ENCODE measurements at places on chromosomes 7 and 10.

DNA sequence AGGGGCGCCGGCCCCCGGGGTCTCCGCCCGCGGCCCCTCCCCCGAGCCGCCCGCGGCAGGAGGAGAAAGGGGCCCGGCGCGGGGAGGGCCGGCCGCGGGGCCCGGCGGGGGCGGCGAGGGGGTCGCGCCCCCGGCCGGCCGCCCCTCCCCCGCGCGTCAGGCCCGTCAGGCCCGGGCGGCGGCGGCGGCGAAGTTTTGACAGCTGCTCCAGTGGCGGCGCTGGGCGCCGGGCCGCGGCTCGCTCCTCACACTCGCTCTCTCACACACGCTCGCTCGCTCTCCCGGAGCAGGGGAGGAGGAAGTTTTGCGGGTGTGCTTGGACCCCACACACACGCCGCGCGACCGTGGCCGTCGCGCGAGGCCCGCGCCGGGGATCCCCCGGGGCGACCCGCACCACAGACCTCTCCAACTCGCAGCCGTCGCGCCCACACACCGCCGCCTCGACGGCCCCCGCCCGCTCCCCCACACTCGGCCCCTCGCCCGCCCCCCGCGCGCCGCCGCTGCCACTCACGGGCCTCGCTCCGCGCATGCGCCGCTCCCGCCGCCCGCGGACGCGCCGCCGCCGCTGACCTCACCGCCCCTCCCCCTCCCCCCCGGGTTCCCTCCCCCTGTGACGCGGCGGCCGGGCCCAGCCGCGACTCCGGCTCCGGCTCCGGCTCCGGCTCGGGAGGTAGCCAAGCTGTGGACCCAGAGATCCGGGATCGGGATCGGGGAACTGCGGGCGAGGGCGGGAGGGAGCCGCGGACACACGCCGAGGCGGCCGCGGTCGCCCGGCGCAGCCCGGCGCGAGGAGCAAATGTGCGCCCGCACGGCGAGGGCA lies 518 bp upstream of the KMT2C start:
- peak; percentile 95 for DNase-seq
- H3K27me3 ChIP-seq, result no peaks in the 10 kb centered on the region
- peak overlapping the region; percentile 85 for H3K4me3 ChIP-seq
- no peaks in the 10 kb centered on the region for H3K36me3 ChIP-seq

DNA sequence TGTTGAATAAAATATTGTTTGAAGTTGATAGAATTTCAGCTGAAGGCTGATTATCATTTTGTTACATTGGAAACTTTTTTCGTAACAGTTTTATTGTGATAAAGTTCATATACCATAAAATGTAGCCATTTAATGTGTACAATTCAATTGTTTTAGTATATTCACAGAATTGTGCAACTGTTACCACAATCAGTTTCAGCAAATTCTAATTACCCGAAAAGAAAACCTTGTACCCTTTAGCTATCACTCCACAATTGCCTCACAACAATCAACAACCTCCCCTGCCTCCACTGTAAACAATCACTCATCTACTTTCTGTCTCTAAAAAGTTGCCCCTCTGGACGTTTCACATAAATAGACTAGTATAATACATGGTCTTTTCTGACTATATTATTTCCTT lies 179.7 kb upstream of the BET1 start:
- peak overlapping the region; percentile 97 for H3K27ac ChIP-seq
- H3K4me1 ChIP-seq, result peaks cover 40% of the 10 kb centered on the region
- 0 out of 2 replicates have a peak overlapping the region, but pooled peaks have one; percentile 25 for H3K4me3 ChIP-seq
- H3K36me3 ChIP-seq, result no peaks in the 10 kb centered on the region
- no peaks in the 10 kb centered on the region for H3K27me3 ChIP-seq
- DNase-seq, result no peak

DNA sequence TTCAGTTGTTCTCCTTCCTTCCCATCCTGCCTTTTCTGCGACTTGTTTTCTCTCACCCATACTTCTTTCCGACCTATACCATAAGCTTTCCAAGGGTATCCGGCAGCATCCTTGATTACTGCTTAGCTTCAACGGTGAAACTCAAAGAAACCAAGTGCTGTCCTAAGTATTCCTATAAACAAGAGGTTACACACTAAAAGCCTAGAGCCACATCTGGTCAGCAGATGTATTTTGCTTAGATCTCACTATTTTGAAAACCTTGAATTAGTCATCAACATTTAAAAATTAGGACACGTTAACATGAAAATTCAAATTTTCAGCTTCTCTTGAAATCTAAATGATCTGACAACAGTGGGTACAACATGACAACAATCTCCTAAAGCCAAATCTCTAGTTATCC lies 20.0 kb downstream of the ARHGAP21 start:
- H3K4me1 ChIP-seq, result peaks cover 60% of the 10 kb centered on the region
- no peak overlapping the region for H3K4me3 ChIP-seq
- H3K27ac ChIP-seq, result peak overlapping the region; percentile 85
- DNase-seq, result peak; percentile 86
- no peaks in the 10 kb centered on the region for H3K27me3 ChIP-seq
- no peaks in the 10 kb centered on the region for H3K36me3 ChIP-seq

- no peaks in the 10 kb centered on the region for H3K27me3 ChIP-seq
- no peak overlapping the region for H3K4me3 ChIP-seq
Observed at GRCh38 chr7:47714669-47715607, 133.0 kb upstream of the TNS3 start.

DNA sequence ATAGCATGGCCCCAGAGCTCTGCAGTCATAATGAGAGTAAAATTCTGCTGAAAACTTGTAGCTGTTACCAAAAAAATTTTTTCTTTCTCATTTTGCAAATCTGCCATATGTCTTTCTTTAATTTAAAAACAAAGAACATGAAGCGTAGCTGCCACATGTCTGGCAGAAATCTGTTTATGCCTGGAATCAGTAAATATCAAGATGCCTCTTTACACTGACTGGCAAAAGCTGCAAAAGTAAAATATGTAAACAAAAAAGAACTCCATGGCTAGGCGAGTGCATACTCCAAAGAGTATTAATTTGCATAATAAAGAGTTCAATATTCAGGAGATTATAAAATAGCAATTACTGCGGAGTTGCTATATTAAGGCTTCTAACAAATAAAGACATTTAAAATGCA lies 130.9 kb upstream of the SP8 start:
- no peaks in the 10 kb centered on the region for H3K36me3 ChIP-seq
- H3K4me3 ChIP-seq, result no peak overlapping the region
- no peaks in the 10 kb centered on the region for H3K27me3 ChIP-seq
- H3K27ac ChIP-seq, result no peak overlapping the region

- H3K27me3 ChIP-seq, result peaks cover 46% of the 10 kb centered on the region
- DNase-seq, result no peak
- H3K4me3 ChIP-seq, result no peak overlapping the region
- H3K4me1 ChIP-seq, result no peaks in the 10 kb centered on the region
- H3K27ac ChIP-seq, result no peak overlapping the region
Observed at GRCh38 chr7:132578826-132579225, 2.6 kb upstream of the PLXNA4 start.

GRCh38 chr7:8141070-8141469 lies 120.9 kb downstream of the ICA1 start:
- H3K27ac ChIP-seq, result no peak overlapping the region
- H3K4me1 ChIP-seq, result no peaks in the 10 kb centered on the region
- H3K36me3 ChIP-seq, result no peaks in the 10 kb centered on the region
- H3K27me3 ChIP-seq, result no peaks in the 10 kb centered on the region

GRCh38 chr10:105658696-105659095 lies 1017.6 kb downstream of the SORCS3 start:
- no peaks in the 10 kb centered on the region for H3K36me3 ChIP-seq
- H3K27ac ChIP-seq, result no peak overlapping the region
- H3K27me3 ChIP-seq, result no peaks in the 10 kb centered on the region
- no peak overlapping the region for H3K4me3 ChIP-seq

DNA sequence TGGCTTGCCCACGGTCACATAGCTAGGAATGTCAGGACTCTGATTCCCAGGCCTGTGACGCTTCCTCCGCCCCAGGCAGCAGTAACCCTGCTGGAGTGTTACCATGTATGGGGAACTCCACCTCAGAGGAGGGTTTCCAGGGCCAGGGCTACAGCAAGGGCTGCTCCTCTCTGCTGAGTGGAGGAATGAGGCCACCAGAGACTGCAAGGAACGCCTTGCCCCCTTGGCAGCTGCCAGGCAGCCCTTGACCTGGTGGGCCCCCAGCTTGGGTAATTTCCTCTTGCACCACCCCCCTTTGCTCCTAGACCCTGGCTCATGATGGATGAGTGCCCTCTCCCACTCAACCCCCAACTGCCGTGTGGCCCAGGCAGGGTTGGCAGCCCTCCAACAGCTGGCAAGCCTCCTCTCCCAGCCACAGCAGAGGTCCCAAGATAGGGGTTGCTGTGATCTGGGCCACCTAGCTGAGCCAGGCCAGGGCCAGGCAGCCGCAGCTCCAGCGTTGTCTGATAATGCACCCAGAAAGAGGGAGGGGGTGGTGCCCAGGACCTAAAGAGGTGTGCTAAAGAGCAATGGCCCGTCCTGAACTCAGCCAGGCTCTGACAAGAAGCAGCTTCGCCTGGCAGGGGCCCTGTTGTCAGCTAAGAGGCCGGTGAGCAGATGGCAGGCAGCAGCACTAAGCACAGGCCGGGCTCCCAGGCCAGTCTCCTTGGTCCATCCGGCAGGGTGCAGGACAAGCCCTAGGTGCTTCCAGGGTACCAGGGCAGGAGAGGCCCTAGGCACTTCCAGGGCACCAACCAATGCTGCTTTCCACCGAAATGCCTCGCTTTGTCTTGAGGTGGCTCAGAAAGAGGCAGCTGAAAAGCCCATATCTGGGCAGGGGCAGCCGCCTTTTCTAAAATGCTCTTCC lies 35.4 kb downstream of the DRGX start:
- no peak for DNase-seq
- H3K27me3 ChIP-seq, result peaks cover 11% of the 10 kb centered on the region
- H3K4me3 ChIP-seq, result no peak overlapping the region
- H3K4me1 ChIP-seq, result no peaks in the 10 kb centered on the region
- no peaks in the 10 kb centered on the region for H3K36me3 ChIP-seq

- no peak overlapping the region for H3K4me3 ChIP-seq
- H3K36me3 ChIP-seq, result no peaks in the 10 kb centered on the region
- no peak for DNase-seq
- no peak overlapping the region for H3K27ac ChIP-seq
- H3K4me1 ChIP-seq, result no peaks in the 10 kb centered on the region
Observed at GRCh38 chr7:3218411-3219225, 82.4 kb upstream of the SDK1 start.

- H3K27me3 ChIP-seq, result no peaks in the 10 kb centered on the region
- no peak overlapping the region for H3K27ac ChIP-seq
- no peak overlapping the region for H3K4me3 ChIP-seq
- peaks cover 10% of the 10 kb centered on the region for H3K4me1 ChIP-seq
- no peaks in the 10 kb centered on the region for H3K36me3 ChIP-seq
- no peak for DNase-seq
Observed at GRCh38 chr7:29322023-29322712, 127.6 kb downstream of the CHN2 start.

DNA sequence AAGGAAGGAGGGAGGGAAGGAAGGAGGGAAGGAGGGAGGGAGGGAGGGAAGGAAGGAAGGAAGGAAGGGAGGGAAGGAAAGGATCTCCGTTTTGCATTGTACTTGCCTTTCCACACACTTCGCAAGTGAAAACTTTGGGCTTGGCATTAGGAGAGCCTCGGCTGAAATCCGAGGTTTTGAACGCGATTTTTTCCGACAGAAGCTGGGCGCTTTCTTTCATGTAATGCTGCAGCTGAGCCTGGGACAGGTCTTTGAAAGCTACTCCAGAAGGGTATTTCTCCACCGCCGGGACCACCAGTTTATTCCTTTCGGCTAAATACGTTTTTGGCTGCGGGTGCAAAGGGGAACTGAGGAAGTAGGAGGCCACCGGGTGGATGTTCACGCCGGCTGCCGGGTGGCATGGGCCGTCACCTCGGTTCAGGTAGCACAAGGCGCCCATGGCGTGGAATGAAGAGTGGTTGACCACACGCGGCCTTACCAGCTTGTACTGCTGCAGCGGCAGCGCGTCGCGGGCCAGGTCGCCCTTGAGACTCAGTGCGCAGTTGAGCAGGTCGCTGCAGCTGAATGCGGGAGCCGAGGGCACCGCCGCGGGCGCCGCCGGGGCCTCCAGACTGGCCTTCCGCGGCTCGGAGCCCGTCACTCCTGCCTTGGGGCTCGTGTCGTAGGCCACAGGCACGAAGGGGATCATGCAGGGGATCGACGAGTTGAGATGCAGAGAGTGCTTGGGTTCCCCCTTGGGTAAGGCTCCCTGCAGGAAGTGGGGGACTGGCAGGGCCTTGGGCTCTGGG lies 825 bp downstream of the FEZF1 start:
- peaks cover 96% of the 10 kb centered on the region for H3K27me3 ChIP-seq
- H3K4me1 ChIP-seq, result no peaks in the 10 kb centered on the region
- no peak overlapping the region for H3K4me3 ChIP-seq
- no peak for DNase-seq
- H3K36me3 ChIP-seq, result no peaks in the 10 kb centered on the region
